ENCODE measurements at places on chromosomes 3 and 15.

GRCh38 chr15:74320352-74321247 is 46.8 kb downstream of the CYP11A1 start:
- DNase-seq: no peak

- DNase-seq: no peak
Observed at GRCh38 chr3:39960515-39961191, 151.2 kb downstream of the MYRIP start.

- DNase-seq: no peak
Observed at GRCh38 chr3:45635475-45636256, 41.1 kb downstream of the LIMD1 start.

GRCh38 chr15:70789213-70789612 is 25.9 kb upstream of the UACA start:
- no peak for DNase-seq

GRCh38 chr15:87843312-87843711 is 413.2 kb downstream of the NTRK3 start:
- DNase-seq: no peak

- DNase-seq: no peak
Observed at GRCh38 chr15:47209591-47209990, 507.7 kb upstream of the SEMA6D start.

DNA sequence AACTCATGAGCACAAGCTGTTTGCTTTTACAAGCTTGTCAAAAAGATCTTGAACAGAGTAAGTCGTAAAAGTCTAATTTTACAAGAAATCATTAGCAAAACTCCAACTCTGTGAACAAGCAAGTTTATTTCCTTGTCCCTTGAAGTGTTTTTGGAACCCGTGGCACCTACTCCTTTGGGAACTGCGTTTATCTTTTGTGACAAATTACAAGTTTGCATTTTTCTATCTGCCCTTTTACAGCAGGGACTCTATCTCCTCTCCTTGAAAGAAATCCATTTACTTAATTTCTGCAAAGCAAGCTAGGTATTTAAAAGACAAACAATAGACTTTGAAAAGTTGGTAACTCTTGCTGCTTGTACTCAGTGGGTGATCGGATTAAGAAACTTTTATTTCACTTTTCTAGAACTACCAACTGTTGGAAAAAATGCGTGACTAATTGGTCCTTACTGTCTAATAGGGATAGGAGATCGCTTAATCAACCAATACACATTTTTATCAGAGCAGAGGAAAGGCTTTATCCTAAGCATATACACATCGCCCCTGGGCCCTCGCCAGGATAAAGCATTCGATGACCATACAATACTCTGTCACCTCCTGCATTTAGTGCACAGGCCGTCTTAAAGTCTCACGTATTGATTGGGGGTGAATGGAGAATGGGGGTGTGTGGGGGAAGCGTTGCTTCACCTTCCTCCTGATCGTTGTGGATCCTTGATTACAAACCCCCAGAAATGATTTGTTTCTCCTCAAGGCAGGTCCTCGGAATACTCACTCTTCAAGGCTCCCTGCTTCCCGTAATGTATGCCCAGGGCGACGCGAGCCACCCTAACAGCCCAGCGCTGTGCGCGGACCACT is 1.7 kb downstream of the PRTG start:
- no peak for DNase-seq

GRCh38 chr3:120488296-120488695 is 37.5 kb upstream of the FSTL1 start:
- no peak for DNase-seq

GRCh38 chr3:32540899-32541298 is 29.8 kb downstream of the DYNC1LI1 start:
- DNase-seq: no peak

- no peak for DNase-seq
Observed at GRCh38 chr3:72523429-72524151, 324.7 kb downstream of the SHQ1 start.

DNA sequence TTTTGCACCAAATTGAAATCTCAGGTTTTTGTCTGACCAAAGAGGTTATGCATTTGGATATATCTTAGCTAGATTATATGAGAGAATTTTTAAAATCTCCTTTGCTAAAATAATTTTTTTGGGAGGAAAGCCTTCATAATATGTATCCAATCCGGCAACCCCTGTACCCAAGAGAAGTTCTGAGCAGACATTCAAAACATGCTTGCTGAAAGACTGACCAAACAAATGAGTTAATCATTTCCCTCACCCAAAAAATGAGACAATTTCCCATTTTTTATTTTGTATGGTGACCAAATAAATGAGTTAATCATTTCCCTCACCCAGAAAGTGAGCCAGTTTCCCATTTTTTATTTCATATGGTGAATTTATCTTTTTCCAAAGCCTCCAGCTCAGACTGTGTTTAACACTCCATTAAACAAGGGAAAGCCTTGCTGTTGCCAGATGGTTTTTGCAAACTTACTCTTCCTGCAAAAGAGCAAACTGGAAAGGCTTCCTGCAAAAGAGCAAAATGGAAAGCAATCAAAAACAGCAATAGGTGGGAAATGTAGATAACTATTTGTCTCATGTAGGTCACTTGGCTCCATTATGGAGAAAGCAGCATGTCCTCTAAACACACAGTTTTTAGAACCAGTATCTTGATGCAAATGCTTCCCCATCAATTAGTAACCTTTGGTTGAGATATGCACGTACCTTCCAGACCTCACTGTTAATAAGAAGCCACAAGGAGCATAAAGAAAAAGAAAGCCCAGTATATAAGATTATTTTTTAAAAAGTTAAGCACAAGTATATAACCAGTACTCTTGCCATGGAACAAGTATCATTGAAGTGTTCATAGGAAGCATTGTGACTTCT is 78.4 kb upstream of the OSTN start:
- no peak for DNase-seq

DNA sequence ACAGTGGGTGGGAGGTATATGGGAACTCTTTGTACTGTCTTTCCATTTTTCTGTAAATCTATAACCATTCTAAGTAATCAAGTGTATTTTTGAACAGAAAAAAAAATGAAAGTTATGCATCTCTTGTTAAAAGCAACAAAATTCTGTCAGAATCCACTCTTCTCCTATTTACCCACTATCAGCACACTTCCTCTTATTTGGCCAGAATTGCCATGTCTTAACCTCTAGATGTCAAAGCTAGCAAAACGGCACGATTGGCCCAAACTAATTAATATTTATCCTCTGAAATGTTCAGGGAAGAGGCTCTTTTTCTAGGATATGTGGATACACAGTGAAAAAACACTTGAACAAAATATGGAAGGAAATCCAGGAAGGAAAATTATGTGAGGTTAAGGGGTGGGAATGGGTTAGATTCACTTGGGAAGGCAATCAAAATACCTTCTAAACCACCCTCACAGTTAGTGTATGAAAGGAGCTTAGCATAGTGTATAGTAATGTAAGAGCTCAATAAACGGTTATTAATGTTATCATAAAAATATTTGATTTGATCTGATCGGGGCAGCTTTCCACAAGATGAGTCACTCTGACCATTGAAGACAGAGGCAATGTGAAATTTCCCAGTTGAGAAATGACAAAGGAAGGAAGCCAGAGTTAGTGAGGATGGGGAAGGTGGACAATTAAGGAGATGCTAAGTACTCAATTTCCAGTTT is 20.1 kb upstream of the TGFBR2 start:
- no peak for DNase-seq

Data from NCI-H526 treated with DMSO at 0.1 percent for 48 hours (cell line).